ENCODE measurements at places on chromosomes 2 and 18. TPM values are rescaled to one million over a fixed set of nuclear protein-coding genes. Genes with fewer than 3 reads are reported as not detected.

The FAM237A gene
- not detected for total RNA-seq

GRCh38 chr2:48248251-48248933 is 281.6 kb upstream of the STON1 start:
- H3K27me3 ChIP-seq: peaks cover 5% of the 10 kb centered on the region
- DNase-seq: no peak
- no peak overlapping the region for H3K27ac ChIP-seq
- no peaks in the 10 kb centered on the region for H3K36me3 ChIP-seq

DNA sequence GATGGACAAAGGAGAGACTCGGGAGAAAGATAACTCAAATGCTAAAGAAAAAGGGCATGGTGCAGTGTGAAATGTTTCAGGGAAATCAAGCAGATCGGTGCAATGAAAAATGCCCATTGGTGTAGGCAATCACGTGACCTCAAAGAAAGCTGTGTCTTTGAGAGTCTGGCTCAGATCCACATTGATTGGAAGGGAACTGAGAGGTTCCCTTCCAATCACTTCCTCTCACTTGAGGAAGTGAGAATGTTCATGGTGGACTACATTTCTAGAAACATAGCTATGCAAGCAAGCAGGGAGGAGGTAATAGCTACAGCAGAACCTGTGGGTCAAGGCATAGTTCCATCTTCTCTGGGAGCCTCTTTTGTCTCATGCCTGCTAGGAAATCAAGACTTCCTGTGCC is 187.4 kb downstream of the LPIN1 start:
- H3K4me1 ChIP-seq: peaks cover 4% of the 10 kb centered on the region
- no peak overlapping the region for H3K4me3 ChIP-seq
- no peak overlapping the region for H3K27ac ChIP-seq
- H3K27me3 ChIP-seq: no peaks in the 10 kb centered on the region
- no peak for DNase-seq

The ENOSF1 gene
- 91.8 TPM for total RNA-seq

Data from activated CD4-positive, alpha-beta T cell treated with anti-CD3 and anti-CD28 coated beads, Interleukin-2, amount 10 ng/mL, durations not matched to agents 24 days and 14 days (primary cell).